ENCODE measurements at places on chromosomes 4 and X.

DNA sequence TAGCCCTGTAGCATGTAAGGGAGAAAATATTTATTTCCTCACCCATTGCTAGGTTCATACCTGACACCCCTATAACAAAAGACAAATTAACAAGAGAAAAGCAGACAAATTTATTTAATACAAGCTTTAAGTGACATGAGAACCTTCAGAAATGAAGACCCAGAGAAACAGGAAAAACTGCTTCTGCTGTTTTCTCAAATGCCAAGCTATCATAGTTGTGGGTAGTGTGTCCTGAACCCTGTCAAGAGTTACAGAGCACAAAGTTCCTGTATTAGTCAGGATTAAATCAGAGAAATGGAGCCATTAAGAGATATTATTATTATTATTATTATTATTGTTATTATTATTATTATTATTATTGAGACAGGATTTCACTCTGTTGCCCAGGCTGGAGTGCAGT lies 17.5 kb downstream of the CCDC160 start:
- no peak for DNase-seq

DNA sequence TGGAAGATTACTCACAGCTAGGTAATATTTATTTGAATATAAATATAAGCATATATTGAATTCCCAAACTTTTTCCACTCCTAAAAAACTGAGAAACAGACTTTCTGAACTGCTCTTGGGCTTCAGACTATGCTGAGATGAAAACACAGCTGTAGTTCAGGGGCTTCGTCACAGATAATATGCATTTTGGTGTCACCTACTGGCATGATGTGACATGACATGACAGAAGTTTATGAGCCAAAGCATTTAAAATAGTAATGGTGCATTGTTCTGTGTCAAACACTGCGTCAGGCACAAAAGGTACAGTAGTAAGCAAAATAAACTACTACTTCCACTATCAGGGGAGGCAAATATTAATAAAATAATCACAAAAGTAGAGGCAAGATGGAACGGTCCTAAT lies 171.3 kb downstream of the BTC start:
- no peak for DNase-seq

DNA sequence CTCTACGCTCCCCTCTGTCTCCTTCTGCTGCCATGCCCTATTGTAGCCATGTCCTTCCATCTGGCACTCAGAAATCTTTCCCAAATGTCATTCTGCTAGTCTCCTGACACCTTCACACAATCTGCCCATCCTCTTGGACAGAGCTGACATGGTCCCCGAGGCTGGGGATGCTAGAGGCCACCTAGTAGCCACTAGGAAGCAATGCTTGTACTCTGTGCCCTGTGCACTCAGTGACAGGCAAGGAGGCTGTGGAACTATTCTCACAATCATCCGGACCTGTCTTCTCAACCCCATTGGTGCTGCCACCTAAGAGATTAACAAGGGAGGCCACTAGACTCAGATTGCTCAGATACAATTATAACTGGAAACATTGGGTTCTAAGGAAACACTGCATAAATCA lies 112.6 kb upstream of the TMEM164 start:
- DNase-seq, result no peak

DNA sequence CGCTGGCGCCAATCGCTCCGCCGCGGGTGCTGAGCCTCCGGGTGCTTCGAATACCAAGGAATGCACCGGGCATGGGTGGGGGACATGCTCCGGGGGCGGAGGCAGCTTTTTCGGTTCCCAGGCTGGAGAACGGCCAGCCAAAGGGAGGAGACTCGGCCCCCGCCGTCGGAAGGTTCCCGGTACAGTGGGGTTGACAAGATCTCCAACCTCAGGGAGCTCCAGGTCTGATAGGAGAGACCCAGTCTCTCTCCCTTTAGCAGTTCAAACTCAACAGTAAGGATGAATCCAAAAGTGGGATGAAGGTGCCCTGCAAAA lies 29.1 kb upstream of the BCORL1 start:
- no peak for DNase-seq

DNA sequence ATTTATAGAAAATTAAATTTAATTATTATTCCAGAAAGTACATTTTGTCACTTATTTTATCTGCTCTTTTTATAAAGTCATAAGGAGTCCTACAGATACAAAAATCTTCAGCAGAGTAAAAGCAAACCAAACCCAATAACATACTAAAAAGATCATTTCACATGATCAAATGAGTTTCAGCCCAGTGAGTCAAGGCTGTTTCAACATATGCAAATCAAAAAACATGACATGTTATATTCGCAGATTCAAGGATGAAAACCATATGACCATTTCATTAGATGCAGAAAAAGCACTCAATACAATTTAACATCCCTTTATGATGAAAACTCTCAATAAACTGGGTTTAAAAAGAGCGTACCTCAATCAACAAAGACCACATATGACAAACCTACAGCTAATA lies 214.3 kb downstream of the FAT4 start:
- DNase-seq, result no peak

DNA sequence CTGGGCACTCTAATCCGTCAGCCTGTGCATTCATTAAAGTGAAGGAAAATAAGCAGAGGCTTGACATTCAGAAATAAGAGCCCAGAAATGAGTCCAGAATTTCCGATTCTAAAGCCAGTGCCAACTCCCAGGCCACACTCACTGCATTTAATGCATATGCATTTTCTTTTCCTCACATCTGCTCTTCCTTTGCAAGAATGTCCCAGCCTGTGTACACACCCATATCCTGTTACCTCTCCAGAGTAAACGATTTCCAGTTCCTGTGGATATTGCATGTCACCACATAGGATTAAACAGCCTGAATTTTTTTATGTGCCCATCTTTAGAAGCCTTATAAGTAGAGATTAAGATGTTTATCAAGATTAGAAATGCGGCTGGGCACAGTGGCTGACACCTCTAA lies 27.5 kb downstream of the ARX start:
- no peak for DNase-seq

- DNase-seq, result no peak
Measured at GRCh38 chr4:1864076-1865008, 6.9 kb upstream of the NSD2 start.

GRCh38 chr4:73892966-73893365 lies 23.8 kb downstream of the CXCL1 start:
- no peak for DNase-seq

- no peak for DNase-seq
Measured at GRCh38 chr4:96009427-96010119, 169.7 kb downstream of the PDHA2 start.

GRCh38 chrX:48511560-48511959 lies 2.8 kb downstream of the PORCN start:
- DNase-seq, result no peak

GRCh38 chrX:50905334-50905733 lies 5.2 kb upstream of the BMP15 start:
- DNase-seq, result no peak

- no peak for DNase-seq
Measured at GRCh38 chr4:118113220-118113619, 78.9 kb downstream of the NDST3 start.

DNA sequence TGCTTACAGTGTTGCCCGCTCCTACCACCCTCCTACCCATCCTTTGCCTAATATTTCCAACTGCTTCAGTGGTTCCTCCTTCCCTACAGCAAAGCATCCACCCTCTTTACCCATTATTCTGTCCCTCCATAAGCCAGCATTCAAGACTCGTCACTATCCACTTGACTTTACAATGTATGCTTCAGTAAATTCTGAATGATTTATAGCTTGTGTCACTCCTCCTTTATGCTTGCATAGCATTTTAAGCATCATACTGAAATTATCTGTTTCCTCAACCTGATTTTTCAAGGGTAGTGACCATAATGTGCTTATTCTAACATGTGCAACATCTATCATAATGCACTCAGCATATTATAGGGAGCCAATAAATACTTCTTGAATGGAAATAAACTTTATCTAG lies 365.5 kb downstream of the RAB28 start:
- no peak for DNase-seq

- DNase-seq, result no peak
Measured at GRCh38 chrX:39527025-39527424, 570.7 kb downstream of the BCOR start.

DNA sequence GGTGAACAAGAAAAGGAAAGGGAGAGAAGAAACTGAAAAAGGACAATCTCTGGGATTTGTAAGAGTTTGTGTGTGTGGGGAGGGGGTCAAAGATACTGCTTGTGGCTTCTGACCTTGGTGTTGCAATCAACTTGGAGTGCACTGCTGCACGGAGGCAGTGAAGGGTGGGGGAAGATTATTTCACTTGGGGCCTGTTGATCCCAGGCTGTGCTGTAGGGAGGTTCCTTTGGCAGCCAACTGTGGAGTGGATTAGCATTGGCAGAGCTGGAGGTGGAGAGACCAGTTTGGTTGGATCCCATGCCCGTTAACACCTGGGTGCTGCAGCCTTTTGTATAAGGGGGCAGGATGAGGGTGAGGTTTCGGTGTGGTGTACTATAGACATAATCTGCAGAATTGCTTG lies 38.2 kb downstream of the AFF1 start:
- DNase-seq, result no peak

DNA sequence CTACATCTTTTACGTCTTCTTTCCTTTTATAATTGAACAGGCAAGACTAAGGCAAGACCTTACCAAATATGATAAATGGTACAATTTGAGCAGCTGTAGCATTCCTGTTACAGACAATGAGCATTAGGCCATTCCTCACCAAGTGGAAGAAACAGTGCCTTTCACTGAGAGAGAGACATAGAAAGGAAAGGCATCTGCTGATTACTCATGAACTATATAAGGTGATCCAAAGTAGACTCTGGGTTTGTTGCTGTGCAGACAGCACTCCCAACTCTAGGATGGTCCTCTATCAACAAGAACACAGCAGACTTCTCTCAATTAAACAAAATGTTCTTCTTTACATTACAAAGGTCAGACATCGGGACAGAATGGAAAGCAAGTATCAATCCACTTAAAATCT lies 91.9 kb downstream of the FAM13A start:
- DNase-seq, result no peak

DNA sequence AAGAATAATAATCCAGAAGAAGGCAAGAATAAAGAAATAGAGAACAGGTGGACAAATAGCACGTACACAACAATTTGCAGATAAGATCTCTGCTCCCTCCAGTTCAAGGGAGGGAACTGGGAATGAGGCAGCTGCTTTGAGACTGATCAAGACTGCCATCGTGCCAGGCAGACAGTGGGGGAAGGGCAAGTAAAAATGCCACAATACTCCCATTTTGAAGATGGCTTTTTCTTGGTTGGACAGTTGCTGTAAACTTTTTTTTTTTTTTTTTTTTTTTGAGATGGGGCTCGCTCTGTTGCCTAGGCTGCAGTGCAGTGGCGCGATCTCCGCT lies 17.2 kb downstream of the USP11 start:
- DNase-seq, result no peak

- DNase-seq, result peak; percentile 1
Measured at GRCh38 chrX:123803331-123803983, 56.4 kb upstream of the XIAP start.

DNA sequence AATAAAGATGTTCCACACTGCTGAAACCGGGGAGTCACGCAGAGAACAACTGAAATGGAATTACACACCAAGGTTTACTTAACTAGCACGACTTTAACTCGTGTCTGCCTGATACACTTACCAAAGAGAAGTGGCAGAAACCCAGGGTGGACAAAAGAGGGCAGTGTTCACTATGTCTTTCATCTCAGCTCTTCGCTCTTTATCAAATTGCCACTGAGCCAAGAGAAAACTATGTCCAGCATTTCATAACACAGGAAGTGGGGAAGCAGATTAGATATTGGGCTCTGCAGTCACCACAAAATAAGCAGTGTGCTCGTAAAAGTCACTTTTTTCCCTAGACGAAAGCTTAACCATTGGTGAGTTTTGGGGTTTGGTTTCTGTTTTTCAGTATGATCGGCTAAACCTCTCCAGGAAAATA lies 155.7 kb downstream of the CHIC2 start:
- no peak for DNase-seq

DNA sequence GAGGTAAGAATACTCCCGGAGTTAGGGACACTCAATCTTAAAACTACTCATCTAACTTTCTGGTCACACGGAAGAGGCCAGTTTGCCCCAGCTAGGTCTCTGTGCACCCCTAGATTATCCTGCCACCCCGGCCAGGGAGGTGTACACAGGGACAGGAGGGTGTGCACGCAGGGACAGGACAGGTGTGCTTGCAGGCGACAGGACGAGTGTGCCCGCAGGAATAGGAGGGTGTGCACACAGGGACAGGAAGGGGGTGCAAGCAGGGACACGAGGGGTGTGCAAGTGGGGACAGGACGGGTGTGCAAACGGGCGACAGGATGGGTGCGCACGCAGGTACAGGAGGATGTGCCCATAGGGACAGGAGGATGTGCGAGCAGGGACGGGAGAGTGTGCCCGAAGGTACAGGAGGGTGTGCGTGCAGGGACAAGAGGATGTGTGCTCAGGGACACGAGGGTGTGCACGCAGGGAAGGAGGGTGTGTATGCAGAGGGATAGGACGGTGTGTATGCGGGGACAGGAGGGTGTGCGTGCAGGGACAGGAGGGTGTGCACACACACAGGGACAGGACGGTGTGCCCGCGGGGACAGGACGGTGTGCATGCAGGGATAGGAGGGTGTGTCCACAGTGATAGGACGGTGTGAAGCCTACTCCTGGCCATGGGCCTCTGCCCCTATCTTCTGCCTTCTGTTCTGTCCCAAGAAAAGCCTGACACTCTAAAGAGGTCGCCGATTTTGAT lies 4.1 kb downstream of the TMEM271 start:
- DNase-seq, result no peak

DNA sequence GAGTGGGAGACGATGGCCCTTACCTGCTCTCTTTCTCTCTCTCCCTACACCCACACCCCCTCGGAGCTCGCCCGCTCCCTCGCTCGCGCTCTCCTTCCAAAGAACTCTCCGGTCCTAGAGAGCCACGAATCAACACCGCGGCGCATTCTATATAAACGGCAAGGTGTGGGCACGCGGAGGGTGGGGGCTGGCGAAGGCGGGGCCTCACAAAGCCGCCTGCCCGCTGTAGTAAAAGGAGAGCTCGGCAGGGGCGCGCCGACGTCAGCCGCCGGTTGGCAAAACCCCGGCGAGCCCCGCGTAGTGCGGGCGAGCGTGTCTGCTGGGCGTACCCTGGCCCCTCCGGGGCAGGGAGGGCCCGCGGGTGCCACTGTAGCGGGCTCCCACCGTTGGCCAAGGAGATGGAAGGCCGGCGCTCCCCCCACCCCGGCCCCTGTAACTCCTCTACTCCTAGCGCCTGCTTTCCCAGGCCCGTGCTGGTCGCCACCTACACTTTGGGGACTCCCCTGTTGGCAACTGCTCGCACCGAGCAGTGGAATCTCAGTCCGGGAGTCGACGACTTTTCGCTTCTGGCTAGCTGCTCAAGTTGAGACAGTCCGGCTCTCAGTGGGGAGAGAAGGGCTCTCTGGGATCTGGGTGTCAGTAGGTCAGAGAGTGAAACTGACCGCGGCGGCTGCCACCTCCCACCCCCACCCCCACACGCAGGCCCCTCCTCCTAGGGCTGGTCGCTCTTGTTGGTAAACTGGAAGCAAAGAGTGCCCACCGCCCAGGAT lies 325.5 kb upstream of the F9 start:
- DNase-seq, result no peak

GRCh38 chr4:42914937-42915336 lies 22.4 kb downstream of the GRXCR1 start:
- DNase-seq, result no peak

GRCh38 chrX:18034945-18035344 lies 173.8 kb upstream of the RAI2 start:
- DNase-seq, result no peak

GRCh38 chr4:165398570-165398969 lies 19.8 kb downstream of the CPE start:
- no peak for DNase-seq

GRCh38 chr4:184755278-184755677 lies 21.4 kb upstream of the CENPU start:
- DNase-seq, result no peak

Data from stimulated activated CD8-positive, alpha-beta memory T cell treated with anti-CD3 and anti-CD28 coated beads, Interleukin-4, amount 100 ng/mL, for 1 hour (primary cell).